ENCODE measurements at places on chromosomes 1 and 21. TPM values are rescaled to one million over a fixed set of nuclear protein-coding genes. Genes with fewer than 3 reads are reported as not detected.

GRCh38 chr1:110218137-110218536 is 8.0 kb downstream of the KCNC4 start:
- peaks cover 24% of the 10 kb centered on the region for H3K4me1 ChIP-seq
- no peak overlapping the region for H3K4me3 ChIP-seq
- H3K27ac ChIP-seq = no peak overlapping the region
- no peaks in the 10 kb centered on the region for H3K36me3 ChIP-seq

GRCh38 chr1:241482761-241483250 is 36.7 kb downstream of the FH start:
- H3K27me3 ChIP-seq = peaks cover 7% of the 10 kb centered on the region
- no peaks in the 10 kb centered on the region for H3K4me1 ChIP-seq

Gene RNU1-3
- total RNA-seq = 1,570 TPM

Gene SLC27A3
- 24.9 TPM for total RNA-seq

Gene TAS1R1
- 0.08 TPM for total RNA-seq
